ENCODE measurements at places on chromosomes 7 and 10. TPM values are rescaled to one million over a fixed set of nuclear protein-coding genes. Genes with fewer than 3 reads are reported as not detected.

The OTUD1 gene
- total RNA-seq = 7.9 TPM

The TLX1 gene
- not detected for total RNA-seq

The ADCY1 gene
- 0.26 TPM for total RNA-seq

The AGBL3 gene
- 0.66 TPM for total RNA-seq

The TBC1D12 gene
- total RNA-seq = 15.5 TPM

The KCNMA1 gene
- 116 TPM for total RNA-seq
